ENCODE measurements at places on chromosomes 7 and 10.
A peak's percentile ranks its signal among the peaks of the same experiment; 100 is the strongest.

DNA sequence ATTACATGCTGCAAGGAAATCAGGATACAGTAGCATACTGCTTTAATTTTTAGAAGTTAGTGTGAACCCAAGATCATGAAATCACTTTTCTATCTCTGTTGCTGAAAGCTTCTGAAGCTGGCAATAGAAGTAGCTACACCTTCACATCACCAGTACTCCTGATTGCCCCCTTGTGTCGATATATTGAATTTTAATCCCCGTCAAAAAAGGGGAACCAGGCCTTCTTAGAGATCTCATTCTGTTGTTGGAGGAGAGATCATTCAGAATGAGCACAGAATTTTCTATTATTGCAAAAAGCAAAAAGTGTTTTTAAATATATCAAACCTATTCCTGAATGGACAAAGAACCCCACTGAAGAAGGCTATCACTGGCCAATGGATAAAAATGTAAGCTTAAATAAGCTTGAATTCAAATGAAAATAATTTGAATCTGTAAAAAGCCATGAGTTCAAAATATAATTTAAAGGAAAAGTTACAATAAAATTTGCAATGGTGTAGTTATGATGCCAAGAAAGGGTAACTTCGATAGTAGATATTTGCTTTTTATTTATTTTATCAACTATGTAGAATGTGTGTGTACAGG, 39.7 kb upstream of the TEX47 start:
- DNase-seq, result no peak

GRCh38 chr10:112580267-112580666, 133.3 kb downstream of the VTI1A start:
- DNase-seq, result no peak

GRCh38 chr7:1695800-1696454, 25.9 kb downstream of the ELFN1 start:
- no peak for DNase-seq

GRCh38 chr7:90540406-90540805, 55.7 kb upstream of the CDK14 start:
- no peak for DNase-seq

DNA sequence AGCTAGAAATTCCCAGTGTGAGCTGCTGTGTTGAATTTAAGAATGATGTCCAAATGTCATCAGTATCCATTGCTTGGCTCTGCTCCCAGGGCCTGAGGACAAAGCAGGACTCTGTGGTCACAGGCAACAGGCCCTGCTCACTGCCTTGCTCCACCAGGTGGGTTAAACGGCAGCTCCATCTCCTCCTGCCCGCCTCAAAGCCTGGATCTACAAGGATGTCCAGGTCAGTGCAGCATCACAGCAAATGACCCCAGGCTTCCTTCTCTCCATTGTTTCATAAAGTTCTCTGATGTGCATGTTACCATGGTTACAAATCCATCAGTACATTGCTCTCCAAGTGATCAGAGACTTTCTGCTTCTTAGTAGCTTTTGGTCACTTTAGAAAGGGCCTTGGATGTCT, 322.0 kb upstream of the ZNF32 start:
- no peak for DNase-seq

DNA sequence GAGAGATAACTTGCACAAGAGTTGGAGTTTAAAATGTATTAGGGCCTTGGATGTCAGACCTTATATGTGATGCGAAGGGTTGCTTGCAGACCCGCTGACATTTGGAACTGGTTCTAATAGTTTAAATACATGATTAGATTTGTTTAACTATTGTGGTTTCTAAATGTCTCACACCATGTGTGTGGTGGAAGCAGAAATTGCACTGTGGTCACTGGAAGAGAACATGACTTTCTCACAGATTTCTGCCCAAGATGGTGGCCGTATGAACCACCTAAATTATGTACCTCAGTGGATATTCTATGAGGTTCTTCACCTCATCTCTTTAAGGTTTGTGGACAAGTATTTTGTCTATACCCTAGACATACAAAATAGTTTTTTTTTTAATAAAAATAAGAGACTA, 8.2 kb upstream of the C1QL3 start:
- DNase-seq, result no peak

- DNase-seq, result no peak
Observed at GRCh38 chr10:67119651-67120050, 193.8 kb downstream of the LRRTM3 start.

GRCh38 chr7:150800581-150801241, at the start of gene TMEM176A:
Gene TMEM176A (plus strand): TSS chr7:150800769. CDS start chr7:150801551, 782 bp downstream.
- DNase-seq, result peak; percentile 12

Data from activated CD4-positive, alpha-beta T cell treated with anti-CD3 and anti-CD28 coated beads, Interleukin-2, amount 50 U/mL, for 4 hours (primary cell).